AG10803 (cell line): ENCODE measurements at places on chromosomes 1 and 21.
A peak's percentile ranks its signal among the peaks of the same experiment; 100 is the strongest.

- DNase-seq = peak; percentile 91
These were observed 65.2 kb upstream of the TARBP1 start for GRCh38 chr1:234544087-234544579.

DNA sequence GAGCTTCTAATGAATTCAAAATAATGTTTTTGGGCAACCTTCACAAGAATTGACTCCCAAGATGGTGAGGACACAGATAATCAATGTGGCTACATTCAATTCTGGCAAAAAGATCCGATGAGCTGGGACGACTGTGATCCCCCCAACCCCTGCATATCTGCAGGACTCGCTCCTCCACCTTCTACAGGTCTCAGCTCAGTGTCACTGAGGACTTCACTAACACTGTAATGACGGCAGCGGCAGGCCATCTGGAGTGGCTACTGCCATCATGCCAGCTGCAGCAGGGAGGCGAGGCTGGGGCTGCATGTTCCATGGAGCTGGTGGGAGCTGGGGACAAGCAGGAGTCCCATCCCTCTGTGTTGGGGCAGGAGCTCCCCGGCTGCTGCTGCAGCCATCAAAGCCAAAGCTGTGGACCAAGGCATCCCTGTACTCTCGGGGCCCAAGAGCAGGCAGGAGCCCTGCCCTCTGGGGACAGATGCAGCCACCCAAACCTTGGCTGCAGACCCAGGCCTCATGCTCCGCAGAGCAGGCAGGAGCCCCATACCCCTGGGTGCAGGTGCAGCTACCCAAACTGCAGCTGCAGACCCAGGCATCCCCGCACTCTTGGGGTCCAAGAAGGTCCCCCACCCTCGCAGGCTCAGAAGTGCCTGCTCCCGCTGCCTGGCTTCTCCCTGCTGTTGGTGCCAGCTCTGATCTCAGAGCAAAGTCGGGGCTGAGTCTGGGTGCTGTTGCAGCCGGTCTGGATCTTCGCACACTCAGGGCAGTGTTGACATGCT lies 12.2 kb upstream of the DHRS3 start:
- no peak for DNase-seq

DNA sequence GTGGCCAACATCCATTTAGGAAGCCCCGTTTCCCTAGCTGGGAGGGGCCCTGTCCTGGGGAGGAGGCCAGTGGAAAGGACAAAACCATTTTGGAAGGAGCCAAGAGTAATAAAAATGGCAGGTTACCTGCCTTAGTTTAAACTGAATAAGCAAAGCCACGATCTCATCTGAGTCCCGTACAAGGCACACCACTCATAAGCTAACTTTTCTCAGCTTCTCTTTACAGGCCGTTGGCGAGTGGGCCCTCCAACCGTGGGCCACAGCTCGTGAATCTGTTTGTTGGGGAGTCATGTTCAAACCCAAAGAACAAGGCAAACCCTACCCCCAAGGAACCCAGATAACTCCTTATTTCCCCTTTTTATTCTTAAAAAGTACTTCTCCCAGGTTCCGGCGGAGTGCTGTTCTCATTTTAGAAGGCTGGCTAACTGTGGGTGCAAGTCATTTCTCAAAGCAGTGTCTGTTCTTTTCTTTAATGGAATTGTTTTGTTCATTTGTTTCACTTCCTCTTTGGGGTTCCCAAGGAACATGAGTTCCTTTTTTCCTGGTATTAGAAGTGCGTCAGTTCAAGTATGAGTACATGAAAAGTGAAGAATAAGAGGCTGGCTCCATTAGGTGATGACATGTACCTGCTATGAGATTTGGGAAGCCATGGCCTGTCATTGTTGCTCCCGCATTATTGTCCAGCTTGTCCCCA lies 89.0 kb downstream of the PSMG1 start:
- no peak for DNase-seq

- DNase-seq = no peak
These were observed 47.4 kb downstream of the ACTN2 start for GRCh38 chr1:236733653-236734052.

DNA sequence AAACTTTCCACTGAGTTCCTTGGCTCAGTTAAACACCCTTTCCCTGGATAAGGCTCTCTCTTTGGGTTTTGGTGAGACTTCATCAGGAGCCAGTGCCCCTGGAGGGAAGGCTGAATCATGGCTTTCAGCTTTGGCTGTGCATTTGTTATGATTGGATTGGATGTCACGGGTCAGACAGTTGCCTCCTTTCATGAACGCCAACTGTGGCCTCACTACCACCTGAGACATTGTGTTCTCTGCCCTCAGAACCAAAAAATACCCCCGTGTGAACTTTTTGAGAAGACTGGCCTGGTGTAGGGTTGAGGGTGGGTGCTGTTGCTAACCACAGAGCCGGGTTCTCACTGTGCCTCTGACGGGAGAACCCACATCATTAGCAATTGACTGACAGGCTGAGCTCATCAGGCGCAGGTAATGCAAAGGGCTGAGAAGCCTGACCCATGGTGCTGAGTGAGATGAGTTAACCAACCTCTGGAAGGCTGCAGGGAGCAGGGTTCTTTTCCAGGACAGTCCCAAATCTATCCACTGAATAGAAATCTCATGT lies 65.6 kb downstream of the HHAT start:
- no peak for DNase-seq

GRCh38 chr21:23890652-23891051 lies 1716.6 kb downstream of the MRPL39 start:
- no peak for DNase-seq

- peak; percentile 15 for DNase-seq
These were observed 80.2 kb upstream of the ACTL8 start for GRCh38 chr1:17674726-17675500.

GRCh38 chr1:205942631-205943159 lies 561 bp downstream of the SLC26A9 start:
- no peak for DNase-seq

- no peak for DNase-seq
These were observed 331.9 kb downstream of the TGFB2 start for GRCh38 chr1:218677026-218677425.

DNA sequence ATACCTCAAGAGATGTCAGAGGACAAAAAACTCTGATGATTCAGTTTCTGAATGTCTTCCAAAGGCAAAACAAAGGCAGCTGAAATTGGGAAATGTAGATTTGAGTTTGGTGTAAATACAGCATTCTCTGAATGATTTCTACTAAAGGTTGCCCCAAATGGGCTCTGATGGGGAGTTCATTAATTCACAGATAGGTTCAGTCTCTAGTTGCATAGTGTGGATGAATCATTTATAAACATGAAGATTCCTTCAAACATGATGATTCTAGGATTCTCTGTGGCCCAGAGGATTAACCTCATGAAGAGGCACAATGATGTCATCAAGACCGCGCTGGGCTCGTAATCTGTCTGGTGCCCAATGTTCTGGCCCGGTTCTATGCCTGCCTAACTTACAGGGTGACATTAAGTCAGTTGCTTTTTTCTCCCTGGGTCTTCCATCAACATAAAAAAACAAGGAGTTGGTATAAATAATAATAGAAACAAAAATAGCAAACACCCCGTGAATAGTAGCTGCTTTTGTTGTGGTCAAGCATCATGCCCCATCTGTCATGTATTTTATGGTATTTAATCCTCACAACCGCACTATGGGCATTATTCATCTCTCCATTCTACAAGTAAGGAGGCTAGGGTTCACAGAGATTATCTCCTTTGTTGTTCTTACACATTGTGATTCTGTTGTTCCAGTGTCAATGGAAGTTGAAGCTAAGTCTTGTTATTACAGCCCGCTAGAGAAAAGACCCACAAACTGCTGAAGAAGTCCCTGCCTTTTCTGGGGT lies 509.6 kb upstream of the USP24 start:
- peak; percentile 97 for DNase-seq

GRCh38 chr1:36728051-36728450 lies 245.3 kb upstream of the CSF3R start:
- no peak for DNase-seq

GRCh38 chr1:20574686-20575540 lies 14.0 kb upstream of the CDA start:
- DNase-seq = peak; percentile 75

- peak; percentile 47 for DNase-seq
These were observed 8.8 kb downstream of the LAMB3 start for GRCh38 chr1:209643285-209644020.

GRCh38 chr1:25735956-25736529 lies 64.0 kb upstream of the SELENON start:
- DNase-seq = no peak

DNA sequence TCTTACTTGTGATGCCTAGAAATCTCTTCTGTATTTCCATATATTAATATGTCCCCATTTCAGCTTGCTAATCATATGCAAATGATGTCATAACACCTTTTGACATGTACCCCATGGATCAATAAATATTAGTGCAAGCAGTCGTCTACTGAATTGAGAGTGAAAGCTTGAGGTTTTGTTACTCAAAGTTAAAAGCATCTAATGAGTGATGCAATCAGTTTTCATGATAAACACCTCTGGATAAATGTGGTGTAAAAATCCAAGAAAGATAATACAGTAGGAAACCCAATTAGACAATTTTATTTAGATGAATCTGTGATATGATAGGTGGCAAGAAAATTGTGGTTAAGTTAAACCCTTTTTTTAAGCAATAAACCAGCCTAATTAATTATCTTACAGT lies 141.2 kb upstream of the DMRTA2 start:
- no peak for DNase-seq

DNA sequence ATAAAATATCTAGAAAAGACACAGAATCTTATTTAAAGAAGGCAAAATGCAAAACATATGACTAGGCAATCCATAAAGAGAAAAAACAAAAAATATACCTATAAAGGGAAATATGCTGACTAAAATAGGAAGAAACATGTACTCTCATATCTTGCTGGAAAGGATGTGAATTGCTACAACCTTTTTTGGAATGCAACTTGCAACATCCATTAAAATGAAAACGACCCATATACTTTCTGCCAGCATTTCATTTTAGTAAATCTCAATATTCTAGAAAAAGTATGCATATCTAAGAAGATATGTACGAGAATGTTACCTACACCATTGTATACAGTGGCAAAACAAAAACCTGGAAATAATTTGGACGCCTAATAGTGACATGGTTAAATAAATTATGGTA lies 56.6 kb downstream of the EDEM3 start:
- no peak for DNase-seq

DNA sequence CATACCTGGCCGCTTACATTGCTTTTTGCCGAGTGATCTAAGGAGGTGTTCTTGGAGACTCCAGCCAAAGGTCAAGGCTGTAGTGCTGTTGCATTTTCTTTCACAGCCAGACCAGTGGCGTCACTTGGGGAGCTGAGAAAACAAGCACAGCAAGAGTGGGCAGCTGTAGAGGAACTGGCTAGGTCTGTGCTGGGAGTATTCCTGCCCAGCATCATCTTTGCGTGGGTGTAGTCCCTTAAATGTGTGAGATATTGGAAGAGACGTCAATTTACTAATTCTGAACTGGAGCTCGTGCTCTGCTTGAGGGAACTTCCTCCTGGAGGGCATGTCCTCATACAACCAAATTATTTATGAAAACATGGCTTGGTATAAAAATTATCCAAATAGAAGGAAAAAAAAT lies 10.2 kb downstream of the UBIAD1 start:
- DNase-seq = no peak

DNA sequence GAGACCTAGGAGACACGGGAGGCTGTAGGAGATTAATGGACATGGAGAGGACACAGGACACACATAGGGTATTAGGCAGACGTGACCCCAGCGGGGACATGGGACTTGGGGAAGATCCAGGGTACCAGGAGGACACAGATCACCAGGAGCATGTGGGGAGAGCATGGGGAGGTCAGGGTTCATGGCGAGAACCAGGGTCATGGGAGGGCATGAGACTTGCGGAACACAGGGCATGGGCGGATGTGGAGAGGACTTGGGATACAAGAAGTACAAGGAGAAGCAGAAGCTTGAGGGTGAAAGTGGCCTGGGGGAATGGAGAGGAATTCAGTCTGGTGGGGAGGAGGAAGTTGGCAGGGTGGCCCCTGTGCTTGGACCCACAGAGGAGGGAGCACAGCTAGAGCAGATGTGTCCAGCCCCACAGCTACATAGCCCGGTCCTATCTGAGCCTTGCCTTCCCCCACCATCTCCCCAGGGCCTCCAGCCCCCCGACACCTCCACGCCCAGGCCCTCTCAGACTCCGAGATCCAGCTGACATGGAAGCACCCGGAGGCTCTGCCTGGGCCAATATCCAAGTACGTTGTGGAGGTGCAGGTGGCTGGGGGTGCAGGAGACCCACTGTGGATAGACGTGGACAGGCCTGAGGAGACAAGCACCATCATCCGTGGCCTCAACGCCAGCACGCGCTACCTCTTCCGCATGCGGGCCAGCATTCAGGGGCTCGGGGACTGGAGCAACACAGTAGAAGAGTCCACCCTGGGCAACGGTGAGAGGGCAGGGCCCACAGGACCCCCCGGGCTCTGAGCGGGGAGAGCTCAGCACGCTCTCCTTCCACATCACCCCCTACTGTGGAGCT lies 12.1 kb downstream of the TIE1 start:
- DNase-seq = no peak

GRCh38 chr1:61104220-61104671 lies 21.9 kb downstream of the NFIA start:
- DNase-seq = no peak

DNA sequence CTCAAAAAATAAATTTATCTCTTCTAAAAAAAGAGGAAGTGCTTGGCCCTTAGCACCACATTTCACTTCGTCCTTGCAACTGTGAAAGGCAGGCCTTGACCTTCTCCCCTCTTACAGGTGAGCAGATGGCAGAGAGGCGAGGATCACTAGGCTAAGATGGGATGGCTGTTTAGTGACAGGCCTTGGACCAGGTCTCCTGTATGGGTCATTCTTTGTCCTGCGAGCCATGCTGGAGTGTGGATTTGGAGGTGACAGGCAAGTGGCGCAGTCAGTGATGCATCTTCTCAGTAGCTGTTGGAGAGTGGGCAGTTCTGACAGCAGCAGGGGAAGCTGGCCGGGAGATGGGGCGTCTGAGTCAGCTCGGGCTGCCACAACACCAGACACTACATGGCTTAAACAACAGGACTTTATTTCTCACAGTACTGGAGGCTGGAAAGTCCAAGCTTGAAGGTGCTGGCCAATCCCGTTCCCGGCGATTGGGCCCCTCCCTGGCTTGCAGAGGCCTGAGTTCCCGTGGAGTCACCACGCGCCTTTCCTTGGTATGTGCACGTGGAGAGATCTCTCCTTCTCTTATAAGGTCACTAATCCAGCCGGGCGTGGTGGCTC lies 16.5 kb downstream of the SLC27A3 start:
- DNase-seq = peak; percentile 42

GRCh38 chr21:16800536-16801275 lies 712.1 kb upstream of the CXADR start:
- DNase-seq = no peak

- no peak for DNase-seq
These were observed 554 bp upstream of the SLC39A1 start for GRCh38 chr1:153963850-153964331.
